CD4-positive, alpha-beta T cell (primary cell): ENCODE measurements at places on chromosomes 4 and X. TPM values are rescaled to one million over a fixed set of nuclear protein-coding genes. Genes with fewer than 3 reads are reported as not detected.

AKAP14 gene
- total RNA-seq = not detected

RAB9B gene
- total RNA-seq = not detected

CPZ gene
- not detected for total RNA-seq

- no peak for DNase-seq
These were observed 98.6 kb upstream of the NR3C2 start for GRCh38 chr4:148540622-148541326.

GRCh38 chrX:107825698-107826237 is at the start of gene MID2:
TSS of gene MID2 (plus strand) at chrX:107825866. CDS start at chrX:107826427, 561 bp downstream.
- peak; percentile 45 for DNase-seq

DNA sequence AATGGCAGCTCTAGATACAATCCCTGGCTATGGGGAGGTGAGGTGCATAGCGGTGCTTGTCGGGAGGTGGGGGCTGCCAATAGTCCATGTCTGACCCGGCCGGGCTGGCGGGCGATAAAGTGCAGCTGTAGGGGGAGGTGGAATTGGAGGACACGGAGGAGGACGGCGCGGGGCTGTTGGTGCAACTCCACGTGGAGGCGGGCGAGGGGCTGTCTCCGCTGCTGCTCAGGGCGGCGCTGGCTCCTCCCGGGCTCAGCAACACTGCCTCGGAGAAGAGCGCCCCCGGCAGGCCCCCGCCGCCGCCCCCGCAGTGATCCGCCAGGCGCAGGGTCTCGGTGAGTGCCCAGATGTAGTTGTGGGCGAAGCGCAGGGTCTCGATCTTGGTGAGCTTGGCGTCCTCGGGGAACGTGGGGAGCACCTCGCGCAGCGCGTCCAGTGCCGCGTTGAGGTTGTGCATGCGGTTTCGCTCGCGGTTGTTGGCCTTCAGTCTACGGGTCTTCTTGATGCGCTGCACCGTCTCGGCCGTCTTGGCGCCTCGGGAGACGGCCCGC is 1.3 kb downstream of the NEUROG2 start:
- peak; percentile 39 for DNase-seq

- no peak for DNase-seq
These were observed 23.9 kb downstream of the NFKB1 start for GRCh38 chr4:102525097-102525496.

DNA sequence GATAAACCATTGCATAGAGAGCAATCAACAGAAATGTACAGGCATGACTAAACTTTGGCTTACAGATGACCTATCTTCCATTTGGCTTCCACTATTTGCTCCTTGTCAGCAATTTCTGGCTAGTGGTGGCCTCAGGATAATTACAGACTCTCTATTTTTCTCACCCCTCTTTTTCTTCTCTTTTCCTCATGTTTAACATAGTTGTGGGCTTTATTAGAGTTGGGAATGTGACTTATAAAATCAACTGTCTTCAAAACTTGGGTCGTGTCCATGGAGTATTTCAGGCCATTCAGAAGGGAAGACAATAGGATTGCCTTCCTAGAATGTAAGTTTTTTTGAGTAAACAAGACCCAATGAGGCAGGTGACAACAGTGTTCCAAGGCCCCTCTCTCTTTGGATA is 236.2 kb downstream of the FRAS1 start:
- DNase-seq = no peak

DNA sequence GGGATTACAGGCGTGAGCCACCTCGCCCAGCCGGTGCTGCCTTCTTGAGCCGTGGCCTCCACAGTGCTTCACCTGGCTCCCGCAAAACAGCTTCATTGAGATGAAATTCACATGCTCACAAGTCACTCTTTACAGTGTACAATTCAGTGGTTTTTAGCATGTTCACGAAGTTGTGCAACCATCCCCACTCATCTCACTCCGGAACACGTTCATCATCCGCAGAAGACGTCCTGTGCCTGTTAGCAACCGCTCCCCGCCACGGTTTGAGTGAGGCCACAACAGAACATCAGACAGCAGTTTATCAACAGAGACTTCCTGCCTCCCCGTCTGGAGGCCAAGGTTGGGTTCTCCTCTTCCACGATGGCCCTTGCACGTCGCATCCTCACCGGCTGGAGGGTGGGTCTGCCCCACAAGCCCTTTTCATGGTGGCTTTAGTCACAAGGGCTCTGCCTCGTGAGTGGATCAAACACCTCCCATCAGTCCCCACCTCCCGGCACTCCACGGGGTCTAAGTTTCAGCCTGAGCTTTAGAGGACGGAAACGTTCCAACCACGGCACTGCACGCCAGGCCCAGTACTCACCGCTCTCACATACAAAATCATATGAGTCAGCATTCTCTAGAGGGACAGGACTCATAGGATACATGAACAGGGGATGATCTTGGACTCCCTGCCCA is 29.6 kb upstream of the SPON2 start:
- peak; percentile 95 for DNase-seq

DNA sequence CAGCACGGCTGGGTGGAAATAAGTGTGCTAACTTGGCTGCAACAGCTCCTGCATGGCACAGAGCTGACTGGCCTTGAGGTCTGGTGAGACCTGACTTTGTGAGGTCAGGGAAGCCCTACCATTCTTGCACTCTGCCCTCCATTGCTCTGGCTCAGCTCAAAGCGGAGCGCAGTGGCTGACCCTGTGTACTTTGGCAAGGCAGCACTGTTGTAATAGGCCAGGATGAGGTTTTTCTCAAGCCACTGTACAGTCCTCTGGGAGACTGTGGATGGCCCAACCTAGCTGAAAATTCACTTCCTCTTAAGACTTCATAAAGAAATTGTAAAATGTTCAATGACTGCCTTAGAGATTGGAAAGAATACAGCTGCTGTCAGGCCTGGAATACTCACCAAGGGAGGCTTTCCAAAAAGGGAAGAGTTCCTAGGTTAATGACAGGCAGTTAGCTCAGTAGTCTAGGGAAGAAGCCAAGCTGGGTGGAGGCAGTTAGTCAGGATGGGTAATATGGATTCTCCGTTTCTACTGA is 129.8 kb downstream of the GUCY2F start:
- no peak for DNase-seq
